ENCODE measurements at places on chromosomes 7 and 10. TPM values are rescaled to one million over a fixed set of nuclear protein-coding genes. Genes with fewer than 3 reads are reported as not detected.

C10orf67 gene
- total RNA-seq, result not detected

CPN1 gene
- total RNA-seq, result not detected

GRCh38 chr7:98267303-98267702 lies 14.2 kb upstream of the BRI3 start:
- no peak for DNase-seq

DNA sequence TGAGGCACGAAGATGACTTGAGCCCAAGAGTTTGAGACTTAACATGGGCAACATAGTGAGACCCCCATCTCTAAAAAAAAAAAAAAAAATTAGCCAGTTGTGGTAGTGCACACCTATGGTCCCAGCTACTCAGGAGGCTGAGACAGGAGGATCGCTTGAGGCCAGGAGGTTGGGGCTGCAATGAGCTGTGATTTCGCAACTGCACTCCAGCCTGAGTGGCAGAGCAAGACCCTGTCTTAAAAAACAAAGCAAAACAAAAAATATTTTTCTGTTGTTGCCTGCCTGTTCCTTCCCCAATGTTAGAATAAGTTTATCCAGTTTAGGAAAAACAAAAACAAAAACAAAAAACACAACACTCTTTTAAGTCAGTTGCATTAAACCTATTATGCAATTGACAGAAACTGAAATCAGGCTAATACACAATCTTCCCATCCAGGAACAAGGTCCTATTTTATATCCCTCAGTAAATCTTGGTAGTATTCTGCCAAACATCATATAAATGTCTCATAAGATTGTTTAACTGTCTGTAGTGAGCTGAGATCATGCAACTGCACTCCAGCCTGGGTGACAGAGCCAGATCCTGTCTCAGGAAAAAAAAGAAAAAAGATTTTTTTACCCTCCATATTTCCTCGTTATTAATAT lies 4.9 kb downstream of the PILRA start:
- no peak for DNase-seq

GRCh38 chr7:25250386-25250785 lies 22.1 kb upstream of the NPVF start:
- no peak for DNase-seq

- no peak for DNase-seq
Measured at GRCh38 chr7:100896732-100897608, 1.3 kb upstream of the ACHE start.

Measured in endothelial cell of umbilical vein (primary cell).